Activated naive CD4-positive, alpha-beta T cell treated with anti-CD3 and anti-CD28 coated beads, Interleukin-2, amount 10 ng/mL, durations not matched to agents 7 days and 5 days (primary cell): ENCODE measurements at places on chromosomes 13 and 19.

DNA sequence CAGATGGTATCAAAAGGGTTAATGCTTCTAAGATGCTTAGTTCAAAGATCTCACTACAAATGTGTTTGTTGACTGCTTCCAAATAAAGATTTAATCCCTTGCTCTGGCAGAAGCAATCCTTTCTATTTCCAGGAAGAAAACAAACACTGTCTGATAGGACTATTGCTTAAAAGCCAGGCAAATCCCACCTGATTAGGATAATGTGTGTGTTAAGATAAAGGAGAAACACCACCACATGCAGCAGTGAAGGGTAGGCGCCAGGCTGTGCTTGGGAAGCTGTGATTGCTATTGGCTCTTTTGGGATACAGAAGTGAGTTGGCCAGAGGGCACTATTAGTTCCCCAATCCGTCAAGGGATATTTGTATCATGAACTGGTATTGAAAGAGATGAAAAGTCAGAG lies 62.8 kb upstream of the LRCH1 start:
- no peak overlapping the region for H3K4me3 ChIP-seq
- H3K27ac ChIP-seq = no peak overlapping the region
- no peaks in the 10 kb centered on the region for H3K4me1 ChIP-seq
- H3K36me3 ChIP-seq = no peaks in the 10 kb centered on the region

DNA sequence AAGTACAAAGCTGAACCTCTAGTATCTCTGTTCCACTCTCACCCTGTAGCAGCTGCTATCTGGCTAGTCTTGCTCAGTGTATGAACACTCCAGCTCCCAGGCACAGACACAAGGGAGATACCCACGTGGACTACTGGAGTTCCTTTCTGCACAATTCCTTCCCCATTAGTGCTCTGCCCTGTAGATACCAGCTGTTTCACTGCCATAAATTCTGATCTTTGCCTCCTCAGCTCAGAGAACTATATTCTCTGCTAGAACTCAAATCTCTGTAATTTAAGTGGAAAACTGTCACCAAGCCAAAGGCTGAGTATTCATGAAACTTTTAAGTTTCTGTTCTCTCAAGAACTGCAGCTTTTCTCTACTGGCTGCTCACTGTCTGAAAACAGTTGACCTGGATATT lies 273.7 kb downstream of the DIAPH3 start:
- no peaks in the 10 kb centered on the region for H3K27me3 ChIP-seq
- no peak overlapping the region for H3K4me3 ChIP-seq
- no peaks in the 10 kb centered on the region for H3K36me3 ChIP-seq
- H3K4me1 ChIP-seq = no peaks in the 10 kb centered on the region

DNA sequence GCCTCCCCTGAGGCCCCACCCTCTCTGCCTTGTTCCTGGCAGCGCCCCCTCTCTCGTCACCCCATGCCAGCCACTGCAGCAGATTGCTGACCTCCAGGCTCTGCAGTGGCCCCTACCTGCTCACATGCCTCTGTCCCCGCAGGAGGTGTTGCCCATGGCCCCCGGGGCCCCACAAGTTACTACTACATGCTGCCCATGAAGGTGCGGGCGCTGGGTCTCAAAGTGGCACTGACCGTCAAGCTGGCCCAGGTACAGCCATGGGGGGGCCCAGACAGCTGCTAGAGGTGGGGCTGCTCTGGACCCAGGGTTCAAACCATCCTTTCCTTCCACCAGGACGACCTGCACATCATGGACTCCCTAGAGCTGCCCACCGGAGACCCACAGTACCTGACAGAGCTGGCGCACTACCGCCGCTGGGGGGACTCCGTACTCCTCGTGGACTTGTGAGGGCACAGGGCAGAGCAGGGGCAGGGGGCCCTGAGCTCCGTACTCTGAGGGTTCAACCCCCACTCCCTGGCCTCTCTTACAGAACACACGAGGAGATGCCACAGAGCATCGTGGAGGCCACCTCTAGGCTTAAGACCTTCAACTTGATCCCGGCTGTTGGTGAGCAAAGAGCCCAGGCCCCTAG lies 6.2 kb downstream of the MRPL4 start:
- peaks cover 40% of the 10 kb centered on the region for H3K36me3 ChIP-seq
- no peak overlapping the region for H3K4me3 ChIP-seq
- H3K27me3 ChIP-seq = no peaks in the 10 kb centered on the region

DNA sequence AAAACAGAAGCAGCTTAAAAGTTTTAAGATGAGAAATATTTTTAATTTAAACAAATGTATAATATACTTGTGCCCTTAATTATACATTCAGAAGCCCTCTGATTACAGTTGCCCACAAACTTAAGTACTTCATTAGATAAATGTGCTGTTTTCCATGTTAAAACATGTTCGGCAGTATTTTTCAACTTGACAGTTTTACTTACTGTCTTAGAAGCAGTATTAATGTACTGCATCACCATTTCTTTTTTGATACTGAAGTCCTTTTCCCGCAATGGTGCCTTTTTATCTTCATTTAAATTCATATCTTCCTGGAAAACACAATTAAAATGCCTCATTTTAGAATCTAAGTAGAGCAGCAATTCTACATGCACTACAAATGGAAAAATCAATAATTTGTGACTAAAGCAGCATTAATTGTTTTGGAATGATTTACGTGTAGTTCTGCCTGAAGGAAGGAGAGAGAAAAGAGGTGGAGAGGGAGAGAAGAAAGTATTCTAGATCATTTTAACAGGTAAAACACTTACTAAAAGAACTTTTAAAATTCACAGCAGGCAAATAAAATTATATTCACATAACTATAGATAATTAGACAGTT lies 70.2 kb downstream of the DIAPH3 start:
- H3K36me3 ChIP-seq = peaks cover 18% of the 10 kb centered on the region
- H3K27me3 ChIP-seq = no peaks in the 10 kb centered on the region
- no peak for DNase-seq
- no peak overlapping the region for H3K27ac ChIP-seq
- H3K4me1 ChIP-seq = no peaks in the 10 kb centered on the region
- H3K4me3 ChIP-seq = no peak overlapping the region

- no peaks in the 10 kb centered on the region for H3K36me3 ChIP-seq
- DNase-seq = no peak
- no peaks in the 10 kb centered on the region for H3K27me3 ChIP-seq
- no peak overlapping the region for H3K27ac ChIP-seq
- H3K4me3 ChIP-seq = no peak overlapping the region
These were observed 75.9 kb upstream of the RNF113B start for GRCh38 chr13:98252931-98253470.

- no peak overlapping the region for H3K27ac ChIP-seq
- H3K27me3 ChIP-seq = no peaks in the 10 kb centered on the region
- H3K4me3 ChIP-seq = no peak overlapping the region
- H3K36me3 ChIP-seq = no peaks in the 10 kb centered on the region
- no peaks in the 10 kb centered on the region for H3K4me1 ChIP-seq
These were observed 12.3 kb upstream of the KATNAL1 start for GRCh38 chr13:30319655-30320054.

GRCh38 chr13:65074248-65074647 lies 2155.9 kb downstream of the PCDH9 start:
- H3K27ac ChIP-seq = no peak overlapping the region
- DNase-seq = no peak
- no peaks in the 10 kb centered on the region for H3K36me3 ChIP-seq
- H3K27me3 ChIP-seq = no peaks in the 10 kb centered on the region
- no peaks in the 10 kb centered on the region for H3K4me1 ChIP-seq
- H3K4me3 ChIP-seq = no peak overlapping the region

DNA sequence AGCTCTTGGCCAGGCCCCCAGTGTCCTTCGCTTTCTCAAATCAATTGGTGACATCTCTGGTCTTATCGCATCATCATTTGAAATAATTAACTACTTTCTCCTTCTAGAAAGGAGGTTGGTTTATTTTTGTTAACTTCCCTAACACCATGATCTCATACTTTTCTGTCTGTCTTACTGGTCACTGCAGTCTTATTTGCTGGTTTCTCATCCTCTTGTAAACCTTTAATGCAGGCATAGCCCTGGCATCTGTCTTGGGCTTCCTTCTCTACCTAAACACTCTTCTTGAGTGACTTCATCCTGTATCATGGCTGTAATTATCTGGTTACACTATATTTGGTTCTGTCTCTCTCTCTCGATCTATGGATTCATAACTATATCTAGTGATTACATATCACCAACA lies 152.8 kb downstream of the CYSLTR2 start:
- peaks cover 25% of the 10 kb centered on the region for H3K4me1 ChIP-seq
- no peaks in the 10 kb centered on the region for H3K27me3 ChIP-seq
- no peak overlapping the region for H3K4me3 ChIP-seq
- no peaks in the 10 kb centered on the region for H3K36me3 ChIP-seq
- H3K27ac ChIP-seq = no peak overlapping the region
- DNase-seq = no peak
